ENCODE measurements at places on chromosomes 11 and 22.

DNA sequence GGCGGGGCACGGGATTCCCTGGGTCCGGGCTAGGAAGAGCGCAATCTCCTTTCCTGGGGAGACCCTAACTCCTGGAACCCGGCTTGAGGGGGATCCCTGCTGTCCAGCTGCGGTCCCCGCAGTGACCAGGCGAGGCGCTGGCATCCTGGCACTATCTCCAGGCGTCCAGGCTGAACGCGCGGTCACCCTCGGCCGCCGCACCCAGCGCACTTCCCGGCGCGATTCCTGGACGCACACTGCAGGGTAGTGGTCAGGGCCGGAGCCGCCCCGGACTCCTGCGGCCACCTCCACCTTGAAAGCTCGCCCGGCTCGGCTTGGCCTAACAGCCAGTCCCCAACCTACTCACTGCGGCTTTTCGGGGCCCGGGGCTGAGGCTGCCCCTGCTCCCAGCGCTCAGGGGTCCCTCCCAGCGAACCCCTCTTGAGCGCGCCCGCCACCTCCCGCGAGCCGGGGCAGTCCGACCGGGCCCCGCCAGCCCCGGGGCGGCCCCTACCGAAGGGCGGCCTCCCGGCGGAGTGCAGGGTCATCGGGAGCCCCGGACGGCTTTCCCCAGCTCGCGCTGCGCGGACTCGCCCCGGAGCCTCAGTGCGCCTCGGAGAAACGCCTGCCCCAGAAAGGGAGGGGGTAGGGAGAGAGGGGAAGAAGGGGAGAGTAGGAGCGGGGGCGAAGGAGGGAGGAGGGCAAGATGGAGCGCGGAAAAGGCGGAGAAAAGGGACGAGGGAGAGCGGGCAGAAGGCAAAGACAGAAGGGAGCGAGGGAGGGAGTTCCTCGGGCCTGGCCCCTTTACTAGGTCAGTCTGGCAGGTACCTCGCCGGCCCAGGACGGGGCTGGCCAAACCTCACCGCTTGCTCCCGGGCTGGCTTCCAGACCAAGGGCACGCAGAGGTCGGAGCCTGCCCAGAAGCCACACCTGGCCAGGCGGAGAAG is 1.0 kb downstream of the POU2AF3 start:
- DNase-seq: peak; percentile 90

GRCh38 chr11:33533386-33534052 is 167.1 kb downstream of the C11orf91 start:
- DNase-seq: no peak

- DNase-seq: no peak
Observed at GRCh38 chr11:78829146-78829545, 254.5 kb upstream of the NARS2 start.

- DNase-seq: peak; percentile 1
Observed at GRCh38 chr11:88979641-88980040, 86.1 kb downstream of the GRM5 start.

- DNase-seq: no peak
Observed at GRCh38 chr22:42951093-42951710, 63.7 kb downstream of the PACSIN2 start.

DNA sequence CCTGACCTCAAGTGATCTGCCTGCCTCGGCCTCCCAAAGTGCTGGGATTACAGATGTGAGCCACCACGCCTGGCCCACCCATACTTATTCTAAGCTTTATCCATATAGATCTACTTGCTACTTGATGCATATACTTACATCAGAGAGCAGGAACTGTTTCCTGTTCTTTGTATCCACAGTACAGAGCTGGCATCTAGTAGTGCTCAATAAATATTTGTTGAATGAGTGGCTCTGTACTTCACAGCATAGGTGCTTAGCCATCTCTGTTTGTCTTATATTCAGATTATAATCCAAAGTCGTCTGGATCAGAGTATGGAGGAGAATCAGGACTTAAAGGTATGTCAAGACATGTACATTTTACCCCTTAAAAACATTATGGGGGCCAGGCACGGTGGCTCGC is 38.6 kb upstream of the DLAT start:
- DNase-seq: no peak

DNA sequence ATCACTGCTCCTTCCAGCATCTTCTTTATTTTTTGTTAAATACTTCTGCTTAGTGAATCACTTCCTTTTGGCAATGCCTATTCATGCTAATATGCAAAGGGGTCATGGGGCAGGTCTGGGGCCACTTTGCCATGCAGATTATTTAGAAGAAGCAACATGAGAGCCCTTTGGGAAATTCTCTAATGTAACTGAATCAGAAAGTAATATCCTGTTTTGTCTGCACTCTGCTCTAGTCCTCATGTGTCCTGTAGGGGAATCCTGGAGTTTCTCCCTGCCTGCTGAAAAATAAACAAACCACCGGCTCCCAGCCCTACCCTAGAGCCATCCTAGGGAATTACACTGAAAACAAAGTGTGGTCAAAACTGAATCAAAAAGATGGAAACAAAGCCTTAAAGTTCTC is 176.5 kb upstream of the POU2AF2 start:
- DNase-seq: no peak

GRCh38 chr11:61762798-61763197 is 10.4 kb downstream of the MYRF start:
- DNase-seq: no peak

- peak; percentile 82 for DNase-seq
Observed at GRCh38 chr22:30286813-30287647, 2.3 kb downstream of the CASTOR1 start.

GRCh38 chr11:100861212-100861611 is 174.1 kb downstream of the ARHGAP42 start:
- DNase-seq: no peak

DNA sequence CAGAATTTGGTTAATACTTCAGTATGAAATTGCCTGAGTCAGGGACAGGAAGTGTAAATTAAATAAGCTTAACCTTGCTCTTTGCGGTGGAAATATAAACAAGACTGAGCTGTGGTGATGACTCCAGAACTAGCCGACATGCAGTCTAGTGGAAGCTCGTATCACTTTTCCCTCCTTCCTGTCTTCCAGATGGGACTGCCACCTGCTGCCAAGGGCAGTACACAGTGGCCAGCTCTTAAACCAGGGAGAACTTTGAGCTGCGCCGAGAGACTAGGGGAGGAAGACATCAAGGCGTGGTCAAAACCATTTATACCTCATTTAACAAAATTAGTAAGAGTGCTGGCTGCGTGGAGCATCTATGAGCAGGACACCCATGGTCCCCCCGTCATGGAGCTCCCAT is 31.3 kb upstream of the CTTN start:
- DNase-seq: no peak

DNA sequence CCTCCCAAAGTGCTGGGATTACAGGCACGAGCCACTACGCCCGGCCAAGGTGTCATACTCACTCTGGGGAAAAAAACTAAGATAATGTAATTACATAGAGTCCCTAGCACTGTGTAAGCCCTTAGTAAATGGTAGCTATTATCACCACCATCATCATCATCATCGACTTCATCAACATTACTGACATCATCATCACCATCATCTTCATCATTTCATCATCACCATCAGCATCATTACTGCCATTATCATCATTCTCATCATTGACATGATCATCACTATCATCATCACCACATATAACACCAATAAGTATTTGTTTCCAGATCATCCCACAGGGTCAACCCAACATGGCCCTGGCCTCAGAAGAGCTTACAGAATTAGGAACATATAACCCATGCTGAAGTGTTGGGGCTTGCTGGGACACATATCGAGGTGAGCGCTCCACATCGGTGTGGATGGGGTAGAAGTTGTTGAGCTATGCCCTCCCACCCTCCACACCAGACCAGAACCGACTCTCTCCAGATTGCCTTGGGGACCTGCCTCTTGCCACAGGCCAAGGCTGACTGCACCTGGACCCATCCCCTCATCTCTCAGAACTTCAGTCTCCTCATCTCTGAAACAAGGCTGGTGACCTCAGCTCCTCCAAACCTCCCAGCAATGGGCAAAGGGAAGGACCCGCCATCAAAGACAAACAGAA is 14.7 kb upstream of the CD5 start:
- DNase-seq: no peak

GRCh38 chr11:6584528-6584927 is 18.9 kb downstream of the RRP8 start:
- DNase-seq: no peak

DNA sequence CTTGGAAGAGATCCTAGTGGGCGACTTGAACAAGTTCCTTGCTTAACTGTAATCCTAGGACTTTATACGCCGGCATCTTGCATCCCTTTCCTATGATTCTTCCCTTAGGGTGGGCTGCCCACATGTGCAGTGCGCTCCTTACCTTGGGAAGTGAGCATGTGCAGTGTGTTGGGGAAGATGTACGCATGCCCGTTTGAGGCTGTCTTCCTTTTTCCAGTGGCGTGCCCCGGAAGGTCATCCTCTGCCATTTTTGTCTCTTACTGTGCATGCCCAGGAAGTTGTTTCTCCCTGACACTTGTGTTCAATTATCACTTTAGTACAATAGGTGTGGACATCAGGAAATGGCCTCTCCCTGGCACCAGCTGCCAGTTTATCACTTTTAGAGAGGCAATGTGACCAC is 936.5 kb downstream of the TBC1D22A start:
- DNase-seq: no peak

- peak; percentile 94 for DNase-seq
Observed at GRCh38 chr11:111540114-111540936, at the start of gene LAYN. LAYN (plus strand) TSS chr11:111540720; CDS start chr11:111540844, 124 bp downstream.

GRCh38 chr11:119371778-119372182 is 9.7 kb downstream of the USP2 start:
- no peak for DNase-seq

GRCh38 chr11:123678246-123678645 is 23.8 kb upstream of the SCN3B start:
- no peak for DNase-seq

Data from urothelium cell line (cell line).